ENCODE measurements at places on chromosomes 16 and 17.
A peak's percentile ranks its signal among the peaks of the same experiment; 100 is the strongest.

DNA sequence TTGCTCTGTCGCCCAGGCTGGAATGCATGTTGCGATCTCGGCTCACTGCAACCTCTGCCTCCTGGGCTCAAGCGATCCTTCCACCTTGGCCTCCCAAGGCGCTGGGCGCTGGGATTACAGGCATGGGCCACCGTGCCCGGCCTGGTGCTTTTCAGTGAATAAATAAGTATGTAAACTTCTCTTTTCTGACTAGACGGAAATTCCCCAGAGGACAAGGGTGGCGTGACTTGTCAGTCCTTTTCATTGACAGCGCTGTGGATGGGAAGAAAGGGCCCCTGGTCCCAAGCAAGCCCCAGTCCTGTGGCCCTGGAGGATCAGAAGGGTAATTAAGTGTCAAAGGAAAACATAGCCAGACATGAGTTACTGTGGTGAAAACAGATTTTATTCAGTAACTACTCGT is 9.6 kb upstream of the SPN start:
- DNase-seq, result no peak

- no peak for DNase-seq
These were observed 15.3 kb downstream of the NPLOC4 start for GRCh38 chr17:81621494-81622130.

DNA sequence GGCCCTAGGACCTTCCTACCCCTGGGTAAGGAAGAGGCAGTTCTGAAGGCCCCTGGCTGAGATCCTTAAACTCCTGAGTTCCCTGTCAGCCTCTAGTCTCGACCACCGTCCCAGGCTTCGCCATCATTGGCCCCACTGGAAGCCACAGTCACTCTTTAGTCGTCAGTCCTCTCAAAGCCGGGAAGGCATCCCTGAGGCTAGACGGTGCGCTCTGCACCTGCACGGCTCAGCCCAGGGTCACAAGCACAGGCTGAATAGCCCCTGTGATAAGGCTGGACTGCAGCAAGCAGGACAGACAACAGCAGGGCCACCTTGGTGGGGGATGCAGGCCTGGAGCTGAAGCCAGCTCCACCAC is 3.3 kb upstream of the HEXIM1 start:
- no peak for DNase-seq

DNA sequence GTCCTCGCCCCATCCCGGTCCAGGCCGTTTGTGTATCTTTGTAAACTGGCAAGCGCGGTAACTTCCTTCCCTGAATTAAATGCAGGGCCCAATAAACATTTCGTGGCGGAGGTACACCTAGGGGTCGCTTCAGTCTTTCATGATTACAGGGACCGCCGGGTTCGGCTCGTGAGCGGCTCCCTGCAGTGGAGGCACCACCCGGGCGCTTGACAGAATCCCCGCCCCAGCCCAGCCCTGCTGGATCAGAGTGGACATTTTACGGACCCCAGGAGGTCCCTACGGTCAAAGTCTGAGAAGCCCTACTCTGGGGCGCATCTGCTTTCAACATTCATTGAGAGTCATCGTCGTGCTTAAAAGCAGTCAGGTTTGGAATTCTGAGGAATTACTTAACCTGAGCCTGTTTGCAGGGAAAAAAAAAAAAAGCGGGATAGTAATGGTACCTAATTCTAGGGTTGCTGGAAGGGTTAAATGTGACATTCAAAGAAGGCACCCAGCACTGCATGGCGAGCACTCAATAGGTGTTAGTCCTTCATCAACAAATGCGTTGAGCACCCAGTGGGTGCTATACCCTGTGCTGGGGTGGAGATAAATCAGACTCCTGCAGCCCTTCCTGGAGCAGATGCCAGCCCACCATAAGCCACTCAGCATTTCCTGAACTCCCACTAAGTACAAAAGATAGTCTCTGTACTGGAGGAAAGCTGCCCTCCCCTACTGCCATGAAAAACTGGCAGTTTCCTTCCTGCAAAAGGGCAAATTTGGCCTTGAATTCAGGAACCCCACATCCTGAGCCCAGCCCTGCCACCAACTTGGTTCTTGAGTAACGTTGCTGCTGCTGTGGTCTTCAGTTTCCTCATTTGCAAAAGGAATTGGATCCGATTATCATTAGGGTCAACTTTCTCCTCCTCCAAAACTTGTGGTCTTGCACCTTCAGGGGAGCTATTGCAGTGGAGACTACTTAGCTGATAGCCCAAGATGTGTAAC is 658 bp upstream of the DUSP3 start:
- peak; percentile 42 for DNase-seq

GRCh38 chr16:51151435-51151960 is 428 bp upstream of the SALL1 start:
- DNase-seq, result peak; percentile 74

- DNase-seq, result no peak
These were observed 2.0 kb upstream of the ZNF263 start for GRCh38 chr16:3281222-3281820.

DNA sequence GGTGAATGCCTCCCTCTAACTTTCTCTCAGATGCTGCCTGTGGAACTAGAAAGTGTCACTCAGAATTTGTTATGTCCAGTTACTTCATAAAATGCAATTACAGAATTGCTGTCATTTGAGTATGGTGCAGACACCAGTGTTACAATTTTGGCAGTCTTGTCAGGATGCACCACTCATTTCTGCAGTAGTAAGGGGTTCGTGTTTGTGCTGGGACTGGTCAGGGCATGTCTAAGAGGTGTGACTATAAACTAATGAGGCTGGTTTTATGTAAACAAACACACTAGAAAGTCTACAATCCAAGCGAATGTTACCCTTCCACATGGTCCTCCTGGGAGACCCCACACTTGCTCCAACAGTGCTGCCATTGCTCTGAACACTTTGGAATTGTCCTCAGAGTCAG is 206.2 kb downstream of the ANKFN1 start:
- no peak for DNase-seq

DNA sequence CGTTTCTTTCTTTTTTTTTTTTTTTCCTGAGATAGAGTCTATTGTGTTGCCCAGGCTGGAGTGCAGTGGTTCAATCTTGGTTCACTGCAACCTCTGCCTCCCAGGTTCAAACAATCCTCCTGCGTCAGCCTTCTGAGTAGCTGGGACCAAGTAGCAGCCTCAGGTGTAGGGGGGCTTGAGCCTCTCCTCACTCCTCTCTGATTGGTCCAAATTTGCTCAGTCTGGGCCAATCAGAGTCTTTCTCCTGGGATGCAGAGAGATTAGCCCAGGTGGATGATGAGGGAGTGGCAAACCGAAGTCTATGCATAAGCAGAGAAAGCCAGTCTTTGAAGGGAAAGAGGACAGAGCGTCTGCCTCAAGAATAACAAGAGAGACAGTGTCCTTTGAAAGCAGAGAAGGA is 99.0 kb downstream of the BMERB1 start:
- no peak for DNase-seq

- peak; percentile 40 for DNase-seq
These were observed 516 bp downstream of the CPNE2 start for GRCh38 chr16:57092786-57093411.

DNA sequence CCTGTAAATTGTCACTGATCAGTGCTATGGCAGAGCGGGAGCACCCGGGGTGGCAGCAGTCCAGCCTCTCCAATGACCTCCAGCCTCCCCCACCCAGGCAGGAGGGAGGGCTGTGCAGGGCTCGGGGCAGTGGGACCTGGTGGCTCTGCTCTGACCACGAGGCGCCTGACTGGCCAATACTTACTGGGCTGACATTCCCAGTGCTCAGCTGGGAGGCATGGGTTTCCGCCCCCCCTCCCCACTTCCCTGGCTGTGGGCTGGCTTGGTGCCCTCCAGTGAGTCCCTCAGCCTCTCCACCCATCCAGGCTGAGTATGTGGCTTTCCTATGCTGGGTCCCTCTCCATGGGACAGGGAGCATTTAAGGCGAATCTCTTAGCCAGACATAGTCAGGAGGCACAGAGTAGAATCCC is 2.7 kb downstream of the SOCS3 start:
- peak; percentile 94 for DNase-seq

Data from EL (cell line).